ENCODE measurements at places on chromosomes 2 and 18. TPM values are rescaled to one million over a fixed set of nuclear protein-coding genes. Genes with fewer than 3 reads are reported as not detected.

- H3K4me3 ChIP-seq, result no peak overlapping the region
- no peak for DNase-seq
- no peaks in the 10 kb centered on the region for H3K4me1 ChIP-seq
- H3K27me3 ChIP-seq, result no peaks in the 10 kb centered on the region
Measured at GRCh38 chr18:72675394-72675793, 131.3 kb upstream of the CBLN2 start.

DNA sequence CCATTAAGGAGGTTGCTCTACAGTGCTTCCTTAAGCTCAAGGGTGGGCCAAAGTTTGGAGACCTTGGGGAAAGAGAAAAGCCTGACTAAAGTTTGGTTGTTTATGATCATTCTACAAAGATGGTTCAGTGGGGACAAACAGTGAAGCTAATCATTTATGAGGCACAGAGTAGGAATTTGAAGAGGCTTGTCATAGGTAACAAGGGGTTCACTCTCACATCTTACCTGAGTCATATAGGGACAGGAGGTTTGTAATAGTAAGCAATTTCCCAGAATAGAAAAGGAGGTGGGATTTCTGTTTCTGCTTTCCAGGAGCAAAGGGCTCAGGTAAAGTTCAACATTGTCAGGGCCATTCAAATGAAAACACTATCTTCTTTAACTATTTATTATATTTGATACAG lies 787.9 kb downstream of the CPS1 start:
- DNase-seq, result no peak
- no peaks in the 10 kb centered on the region for H3K36me3 ChIP-seq
- H3K27me3 ChIP-seq, result no peaks in the 10 kb centered on the region
- H3K4me3 ChIP-seq, result no peak overlapping the region

DNA sequence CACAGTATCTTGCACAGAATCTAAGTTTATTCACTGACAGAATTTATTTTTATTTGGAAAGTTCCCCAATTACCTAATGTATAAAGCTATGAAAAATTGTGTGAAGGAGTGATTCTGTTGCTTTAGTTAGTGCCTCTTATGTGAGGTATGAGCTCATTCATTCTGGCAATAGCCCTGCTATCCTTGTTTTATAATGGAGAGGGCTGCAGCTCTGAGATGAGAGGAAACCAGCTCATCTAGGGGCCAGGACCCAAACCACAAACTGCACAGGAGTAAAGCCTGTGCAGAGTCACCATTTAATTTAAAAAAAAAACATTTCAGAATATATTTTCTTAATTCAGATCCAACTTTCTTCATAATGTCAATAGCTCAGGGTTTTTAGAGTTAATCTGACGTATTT lies 383.0 kb downstream of the TMEM182 start:
- H3K27ac ChIP-seq, result no peak overlapping the region
- no peak overlapping the region for H3K4me3 ChIP-seq
- DNase-seq, result no peak
- H3K27me3 ChIP-seq, result no peaks in the 10 kb centered on the region
- H3K4me1 ChIP-seq, result no peaks in the 10 kb centered on the region
- H3K36me3 ChIP-seq, result no peaks in the 10 kb centered on the region

- H3K4me3 ChIP-seq, result no peak overlapping the region
- H3K36me3 ChIP-seq, result no peaks in the 10 kb centered on the region
- no peak overlapping the region for H3K27ac ChIP-seq
Measured at GRCh38 chr18:832085-832681, 20.1 kb upstream of the YES1 start.

Gene KCNG2
- not detected for total RNA-seq
